ENCODE measurements at places on chromosomes 12 and 14. TPM values are rescaled to one million over a fixed set of nuclear protein-coding genes. Genes with fewer than 3 reads are reported as not detected.

Gene TMEM30B
- total RNA-seq, result not detected

Gene ASCL1
- total RNA-seq, result not detected

Gene ADAMTS20
- total RNA-seq, result 0.04 TPM

Gene PCED1B
- 1.1 TPM for total RNA-seq

Gene CLEC4D
- not detected for total RNA-seq

Gene IAPP
- not detected for total RNA-seq

Gene BIN2
- not detected for total RNA-seq

Gene DNAJC22
- 14.3 TPM for total RNA-seq

Gene C1QL4
- 3.8 TPM for total RNA-seq

Gene FOXM1
- total RNA-seq, result 45.8 TPM

Gene LRP1-AS
- total RNA-seq, result not detected

Gene WSB2
- total RNA-seq, result 178 TPM

Gene AHNAK2
- total RNA-seq, result 4.4 TPM

Gene SALL2
- 0.06 TPM for total RNA-seq

Gene SMIM41
- not detected for total RNA-seq

Gene CSRP2
- 57.9 TPM for total RNA-seq

Gene AQP5
- not detected for total RNA-seq

Gene SSTR1
- not detected for total RNA-seq

Gene KRT86
- 0.31 TPM for total RNA-seq

Gene GALNT8
- 0.04 TPM for total RNA-seq

Gene ZNF641
- total RNA-seq, result 7.2 TPM

Gene FRS2
- total RNA-seq, result 17.8 TPM

Gene KRT81
- total RNA-seq, result 10.8 TPM

Gene CACNA2D4
- total RNA-seq, result not detected

Gene TAMALIN
- 0.35 TPM for total RNA-seq

Gene COL2A1
- not detected for total RNA-seq

Gene ADCY4
- total RNA-seq, result not detected

Gene ZFHX2
- 0.10 TPM for total RNA-seq

Gene KLRK1
- not detected for total RNA-seq

Gene SYT10
- total RNA-seq, result not detected

Gene AGAP2
- total RNA-seq, result 0.99 TPM

Gene KRT78
- total RNA-seq, result not detected

Gene C14orf180
- total RNA-seq, result not detected

Gene ESRRB
- not detected for total RNA-seq

Gene ACTN1
- total RNA-seq, result 127 TPM

Gene ADAM21
- 0.88 TPM for total RNA-seq

Gene TAS2R42
- total RNA-seq, result not detected

Gene MYF6
- total RNA-seq, result not detected

Gene OR6C4
- not detected for total RNA-seq

Gene FICD
- total RNA-seq, result 5.3 TPM

All from H4 (cell line).